ENCODE measurements at places on chromosomes 6 and 20. TPM values are rescaled to one million over a fixed set of nuclear protein-coding genes. Genes with fewer than 3 reads are reported as not detected.

GRCh38 chr6:30700340-30700739, 9.6 kb upstream of the NRM start:
- DNase-seq = no peak

The CST4 gene
- not detected for total RNA-seq

GRCh38 chr6:25389471-25389870, 110.3 kb downstream of the CARMIL1 start:
- DNase-seq = no peak

DNA sequence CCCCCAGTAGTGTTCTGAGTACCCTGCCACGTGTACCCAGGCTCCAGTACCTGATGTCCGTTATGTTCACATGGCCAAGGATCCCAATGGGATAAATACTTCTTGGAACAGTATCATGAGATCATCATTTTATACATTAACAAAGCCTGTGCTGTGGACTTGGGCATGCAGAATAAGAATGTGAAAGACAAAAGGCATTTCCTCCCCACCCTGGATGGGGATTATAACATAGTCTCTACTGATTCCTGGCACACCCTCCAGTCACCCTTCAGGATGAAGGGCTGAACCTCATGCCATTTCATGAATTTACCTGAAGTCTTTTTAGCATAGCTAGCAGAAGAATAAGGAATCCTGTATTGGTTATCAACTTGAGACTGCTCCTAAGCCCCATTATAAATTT, 2.8 kb downstream of the TNFRSF21 start:
- no peak for DNase-seq

The CRYBG1 gene
- 59.2 TPM for total RNA-seq

DNA sequence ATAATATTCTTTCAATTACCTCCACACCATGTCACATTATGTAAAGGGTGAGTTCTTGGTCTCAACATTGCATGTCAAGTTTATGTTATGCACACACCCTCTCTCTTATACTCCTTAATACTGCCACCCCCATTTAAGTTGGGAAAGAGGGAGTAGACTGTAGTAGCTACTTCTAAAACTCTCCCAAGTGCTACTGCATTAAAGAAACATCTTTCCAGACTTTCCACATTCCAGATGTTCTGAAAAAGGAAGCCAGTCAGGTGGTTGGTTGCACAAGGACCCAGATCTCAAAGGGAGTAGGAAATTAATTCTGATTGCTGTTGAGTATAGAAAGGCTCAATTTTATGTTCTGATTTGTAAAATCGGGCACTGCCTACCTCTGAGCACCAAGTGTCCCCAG, 419.5 kb downstream of the CD83 start:
- no peak for DNase-seq

- no peak for DNase-seq
Measured at GRCh38 chr20:42441196-42441863, 748.4 kb downstream of the PTPRT start.

GRCh38 chr6:41457303-41457670, 88.9 kb upstream of the FOXP4 start:
- DNase-seq = no peak

DNA sequence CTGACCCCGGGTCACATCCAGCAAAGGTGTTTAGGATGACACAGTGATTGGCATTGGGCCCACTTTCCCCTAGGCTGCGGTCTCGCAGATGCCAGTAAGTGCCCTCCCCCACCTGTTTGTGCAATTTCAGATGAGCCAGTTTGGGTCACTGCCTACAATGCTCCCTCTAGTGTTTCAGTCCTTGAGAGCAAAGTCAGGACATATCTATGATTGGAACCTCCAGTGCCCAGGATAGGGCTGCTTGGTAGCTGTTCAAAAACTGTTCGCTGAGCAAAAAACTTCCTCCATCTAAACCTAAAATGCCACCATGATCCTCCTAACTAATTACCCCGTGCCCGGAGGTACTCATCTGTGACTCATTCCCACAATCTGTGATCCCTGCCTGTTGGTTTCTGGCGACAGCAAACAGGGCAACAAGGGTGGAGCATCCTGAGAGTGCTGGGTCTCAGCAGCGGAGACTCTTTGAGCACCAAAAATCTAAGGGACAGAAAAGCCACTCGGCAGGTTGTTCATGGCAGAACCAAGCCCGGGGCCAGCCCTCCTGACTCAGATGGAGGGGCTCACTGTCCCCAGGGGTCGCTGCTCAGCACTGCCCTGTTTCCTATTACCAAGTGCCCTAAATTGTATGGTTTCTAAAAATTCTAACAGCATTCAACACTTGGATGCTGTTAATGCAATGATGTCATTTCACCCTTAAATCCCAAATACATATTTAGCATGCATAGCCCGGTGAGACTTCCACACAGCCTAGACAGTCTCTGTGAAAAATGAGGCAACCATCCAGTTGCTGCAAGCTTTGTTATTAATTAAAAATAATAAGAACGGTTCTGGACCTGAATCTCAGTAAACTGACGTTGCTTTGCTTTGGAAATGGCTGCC, 5.0 kb downstream of the VSX1 start:
- DNase-seq = no peak

GRCh38 chr6:127924440-127924839, 23.6 kb upstream of the THEMIS start:
- DNase-seq = no peak

DNA sequence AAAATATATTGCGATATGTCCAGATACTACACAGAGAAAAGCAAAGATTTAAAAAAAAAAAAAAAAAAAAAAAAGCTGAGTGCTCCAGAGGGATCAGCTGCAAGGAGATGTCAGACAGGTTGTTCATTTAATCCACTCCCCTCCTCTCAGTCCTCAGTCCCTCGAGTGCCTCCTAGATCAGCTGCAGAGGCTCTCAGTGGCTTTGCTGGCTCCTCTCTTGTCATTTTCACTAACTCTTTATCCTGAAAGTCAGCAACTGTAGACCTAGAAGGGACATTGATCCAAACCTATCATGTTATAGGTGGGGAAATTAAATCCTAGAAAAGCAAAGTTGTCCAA, 61.6 kb downstream of the KIAA0319 start:
- no peak for DNase-seq

DNA sequence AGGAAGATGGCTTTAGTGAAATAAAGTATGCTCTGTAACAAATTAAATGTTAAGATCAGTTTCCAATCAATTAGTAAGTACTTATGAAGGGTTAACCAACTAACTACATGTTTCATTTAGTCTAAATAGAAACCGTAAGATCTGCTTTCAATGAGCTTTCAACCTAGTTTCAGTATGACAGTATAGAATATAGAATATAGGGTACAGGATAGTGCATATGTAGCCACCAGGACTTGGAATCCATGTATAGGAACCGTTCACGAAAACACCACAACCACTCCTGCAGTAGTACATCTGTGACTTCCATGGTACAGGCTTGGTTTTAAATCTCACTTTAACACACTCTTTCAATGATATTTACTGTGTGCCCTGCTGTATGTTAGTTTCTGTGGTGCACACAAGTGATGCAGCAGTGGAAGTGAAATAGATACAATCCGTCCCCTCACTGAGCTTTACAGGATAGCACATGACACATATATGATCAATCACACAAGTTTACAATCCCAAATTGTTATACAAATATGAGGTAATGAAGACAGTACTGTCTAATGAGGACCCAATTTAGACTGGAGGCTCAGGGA, 479.7 kb upstream of the MARCKS start:
- no peak for DNase-seq

DNA sequence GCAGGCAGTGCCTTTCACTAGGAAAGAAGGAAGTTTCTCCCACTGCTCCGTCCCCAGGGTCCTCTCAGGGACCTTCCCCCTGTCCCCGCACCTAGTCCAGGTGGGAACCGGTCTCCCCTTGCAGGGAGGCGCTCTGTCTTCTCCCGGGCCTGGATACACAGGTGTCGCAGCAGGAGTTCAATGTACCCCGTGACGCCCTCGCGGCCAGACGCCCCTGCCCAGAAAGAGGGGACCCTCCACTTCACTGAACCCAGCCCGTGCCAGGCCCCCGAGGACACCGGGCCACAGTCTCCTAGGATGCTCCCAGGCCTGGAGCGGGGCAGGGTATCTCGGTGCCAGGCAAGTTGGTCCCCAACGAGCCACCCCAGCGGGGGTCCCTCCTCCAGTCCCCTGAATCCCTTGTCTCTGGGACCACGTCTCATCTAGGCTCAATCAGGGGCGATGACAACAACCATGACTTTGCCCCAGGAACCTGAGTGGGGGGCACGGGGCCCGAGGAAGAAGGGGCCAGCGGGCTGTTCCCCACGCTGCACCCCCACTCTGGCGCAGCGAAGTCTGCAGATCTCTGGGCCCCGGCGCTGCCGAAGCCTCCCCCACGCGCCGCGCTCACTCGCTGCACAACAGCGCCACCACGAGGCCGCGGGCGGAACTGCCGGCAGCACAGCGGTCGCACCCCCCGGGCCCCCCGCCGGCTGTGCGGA, 103.0 kb downstream of the EDN3 start:
- peak; percentile 66 for DNase-seq

DNA sequence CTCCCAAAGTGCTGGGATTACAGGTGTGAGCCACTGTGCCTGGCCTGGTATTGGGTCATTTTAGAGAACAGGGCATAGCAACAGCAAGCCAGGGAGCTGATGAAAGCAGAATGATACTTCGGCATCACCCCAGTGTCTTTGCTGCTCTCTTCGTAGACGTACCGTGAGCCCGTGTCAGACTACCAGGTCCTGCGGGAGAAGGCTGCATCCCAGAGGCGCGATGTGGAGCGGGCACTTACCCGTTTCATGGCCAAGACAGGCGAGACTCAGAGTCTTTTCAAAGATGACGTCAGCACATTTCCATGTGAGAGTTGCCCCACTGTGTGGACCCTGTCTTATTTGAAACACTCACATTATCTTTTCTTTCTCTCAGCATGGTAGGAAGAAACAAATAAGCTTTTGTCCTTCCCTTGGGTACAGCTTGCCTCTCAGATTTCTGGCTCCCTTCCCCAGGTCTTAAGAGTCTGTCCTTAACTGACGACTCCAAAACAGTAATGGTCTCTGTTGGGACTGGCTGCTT, 15.9 kb downstream of the TAF8 start:
- DNase-seq = no peak

- DNase-seq = peak; percentile 77
Measured at GRCh38 chr6:106163446-106163965, 77.4 kb downstream of the PRDM1 start.

DNA sequence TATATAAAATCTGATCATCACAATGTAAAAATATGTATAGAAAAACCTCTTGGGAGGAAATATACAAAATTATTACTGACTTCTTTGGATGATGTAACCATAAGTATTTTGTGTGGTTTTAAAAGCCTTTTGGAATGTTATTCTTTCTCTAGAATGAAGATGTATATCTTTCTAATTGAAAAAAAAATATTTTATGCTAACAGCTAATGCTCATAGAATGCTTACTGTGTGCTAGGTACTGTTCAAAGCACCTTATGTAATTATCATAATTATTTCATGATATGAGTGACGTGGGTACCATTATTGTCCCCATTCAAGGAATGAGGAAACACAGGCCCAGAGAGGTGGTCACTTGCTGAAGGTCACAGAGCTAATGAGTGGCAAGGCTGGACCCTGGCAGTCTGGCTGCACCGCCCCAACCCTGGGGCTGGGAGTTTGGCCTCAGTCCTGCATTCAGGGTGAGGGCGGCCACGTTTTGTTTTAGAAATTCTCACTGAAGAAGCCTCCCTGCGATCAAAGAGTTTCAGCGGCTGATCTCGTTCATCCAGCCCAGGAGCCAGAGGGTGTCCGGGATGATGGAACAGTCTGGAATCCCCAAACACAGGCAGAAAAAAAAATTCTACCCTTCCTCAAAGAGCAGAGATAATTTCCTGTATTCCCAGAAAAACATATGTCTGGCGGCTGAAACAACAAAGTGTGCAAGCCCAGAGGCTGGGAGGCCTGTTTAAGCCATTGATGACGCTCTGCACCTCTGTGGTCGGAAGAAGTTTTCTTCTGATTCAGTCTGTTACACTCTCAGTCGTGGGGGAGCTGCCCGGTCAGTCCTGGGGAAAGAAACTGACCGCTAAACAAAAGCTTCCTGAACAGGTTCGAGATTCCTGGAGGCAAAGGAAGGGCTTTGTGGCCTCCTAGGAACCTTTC, 37.3 kb downstream of the TFEB start:
- no peak for DNase-seq

GRCh38 chr6:39891976-39892375, 42.3 kb downstream of the MOCS1 start:
- no peak for DNase-seq

DNA sequence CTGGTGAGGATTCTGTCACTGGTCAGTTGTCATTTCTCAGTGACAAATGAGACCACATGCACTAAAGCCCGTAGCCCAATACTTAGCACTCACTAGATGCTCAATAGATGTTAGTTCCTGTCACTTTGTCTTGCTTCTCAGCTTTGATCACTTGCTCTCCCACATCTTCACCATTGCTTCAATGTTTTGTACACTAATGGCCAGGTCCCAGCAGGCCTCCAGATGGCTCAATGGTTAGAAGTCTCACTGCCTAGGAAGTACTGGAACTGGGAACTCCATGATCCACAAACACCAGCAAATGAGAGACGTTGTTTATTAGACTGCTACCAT, 502.8 kb upstream of the JARID2 start:
- no peak for DNase-seq

GRCh38 chr6:2956930-2957685, 14.3 kb downstream of the SERPINB6 start:
- DNase-seq = no peak

DNA sequence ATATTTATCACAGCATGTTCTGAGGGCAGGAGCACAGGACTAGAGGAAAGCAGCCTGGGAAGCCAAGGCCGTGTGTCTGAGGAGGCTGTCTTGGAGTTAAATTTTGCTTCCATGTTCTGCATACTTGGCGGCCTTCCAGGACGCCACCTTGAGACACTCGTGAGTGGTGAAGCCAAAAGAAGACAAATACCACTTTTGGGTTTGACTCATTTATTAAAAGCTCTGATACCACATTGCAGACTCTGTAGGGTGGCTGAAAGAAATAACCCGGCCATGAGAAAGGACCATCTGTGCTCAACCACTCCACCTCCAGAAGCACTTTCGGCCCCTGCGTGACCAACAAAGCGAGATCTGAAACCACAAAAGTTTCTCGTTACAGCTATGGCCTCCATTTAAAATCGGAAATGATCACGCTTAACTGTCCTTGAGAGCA, 120.0 kb downstream of the TMEM242 start:
- no peak for DNase-seq

GRCh38 chr6:17116117-17116440, 14.2 kb downstream of the STMND1 start:
- DNase-seq = no peak

GRCh38 chr6:116027801-116028200, 32.9 kb downstream of the FRK start:
- no peak for DNase-seq

The KIAA0408 gene
- total RNA-seq = 11.6 TPM

DNA sequence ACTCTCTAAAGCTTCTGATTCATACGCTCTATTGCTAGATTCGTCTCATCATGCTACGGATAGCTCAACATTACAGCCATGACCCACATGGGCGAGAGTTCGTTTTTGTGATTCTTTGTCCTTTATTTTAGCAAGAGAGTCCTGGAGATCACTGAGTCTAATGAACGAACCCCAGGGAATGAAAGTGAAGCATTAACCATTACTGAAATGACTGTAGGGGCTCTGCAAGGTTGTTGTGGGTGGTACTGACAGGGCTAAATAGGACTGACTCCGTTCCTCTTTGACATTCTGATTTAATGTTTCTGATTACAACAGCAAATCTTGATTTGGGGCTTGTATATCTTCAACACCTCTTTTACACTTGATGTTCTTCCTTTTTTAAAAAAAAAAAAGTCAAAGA, 13.7 kb upstream of the RTF2 start:
- peak; percentile 28 for DNase-seq

The CCDC170 gene
- not detected for total RNA-seq
